ENCODE measurements at places on chromosomes 6 and 20.

DNA sequence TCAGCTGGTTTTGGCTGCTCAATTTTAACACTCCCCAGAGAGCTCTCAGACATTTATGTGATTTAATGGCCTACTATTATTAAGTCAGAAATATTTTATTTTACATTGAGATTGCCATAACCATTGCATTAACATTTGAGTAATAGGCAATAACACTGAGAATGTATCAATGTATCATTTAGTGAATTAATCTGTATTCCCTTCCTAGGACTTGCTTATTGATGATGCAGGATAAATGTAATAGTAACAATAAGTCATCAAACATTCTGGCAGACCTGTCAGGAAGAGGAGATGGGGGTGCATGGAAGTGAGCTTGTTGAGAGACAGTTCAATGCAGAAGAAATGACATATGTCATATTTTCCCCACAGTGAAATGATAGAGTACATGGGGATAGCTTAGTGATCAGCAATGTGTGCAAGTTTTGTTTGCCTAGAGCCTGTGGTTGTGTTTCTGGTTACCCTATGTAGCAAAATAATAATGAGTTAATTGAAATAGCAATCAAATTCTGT is 458.9 kb downstream of the EYS start:
- DNase-seq, result no peak

GRCh38 chr20:45592574-45593189 is 13.6 kb upstream of the WFDC8 start:
- no peak for DNase-seq

GRCh38 chr6:18595774-18596530 is 208.8 kb downstream of the RNF144B start:
- no peak for DNase-seq

GRCh38 chr6:116389357-116389756 is 18.6 kb downstream of the DSE start:
- no peak for DNase-seq

GRCh38 chr6:100460650-100461204 is 4.0 kb downstream of the SIM1 start:
- DNase-seq, result no peak

DNA sequence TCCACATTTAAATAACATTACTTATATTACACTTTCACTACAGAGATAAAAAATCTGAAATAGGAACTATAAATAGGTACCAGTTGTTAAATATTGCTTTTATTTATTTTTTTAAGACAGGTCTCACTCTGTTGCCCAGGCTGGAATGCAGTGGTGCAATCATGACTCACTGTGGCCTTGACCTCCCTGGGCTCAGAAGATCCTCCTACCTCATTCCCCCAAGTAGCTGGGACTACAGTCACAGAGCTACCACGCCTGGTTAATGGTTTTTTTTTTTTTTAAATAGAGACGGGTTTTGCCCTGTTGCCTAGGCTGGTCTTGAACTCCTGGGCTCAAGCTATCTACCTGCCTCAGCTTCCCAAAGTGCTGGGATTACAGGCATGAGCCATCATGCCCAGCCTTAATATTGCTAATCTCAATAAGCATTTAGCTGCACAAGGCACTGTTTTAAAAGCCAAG is 17.3 kb downstream of the EEF1E1 start:
- no peak for DNase-seq

DNA sequence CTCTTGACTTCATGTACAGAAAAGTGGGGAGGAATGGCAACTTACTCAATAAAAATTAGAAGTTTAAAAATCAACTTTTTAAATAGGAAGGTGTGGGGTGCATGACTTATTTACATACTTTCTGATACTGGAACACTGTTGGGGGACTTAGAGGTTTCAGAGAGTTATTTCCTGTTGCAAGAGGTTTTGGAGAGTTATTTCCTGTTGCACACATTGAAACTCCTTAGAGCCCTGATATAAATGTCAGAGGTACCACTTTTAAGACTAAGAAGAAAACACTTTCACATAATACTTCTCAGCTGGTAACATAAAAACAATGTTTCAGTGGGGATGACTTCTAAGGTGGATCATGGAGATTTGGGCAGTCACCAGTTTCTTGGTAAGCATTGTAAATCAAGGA is 579.9 kb downstream of the MMUT start:
- DNase-seq, result no peak

GRCh38 chr6:10266061-10266460 is 148.8 kb downstream of the TFAP2A start:
- no peak for DNase-seq

DNA sequence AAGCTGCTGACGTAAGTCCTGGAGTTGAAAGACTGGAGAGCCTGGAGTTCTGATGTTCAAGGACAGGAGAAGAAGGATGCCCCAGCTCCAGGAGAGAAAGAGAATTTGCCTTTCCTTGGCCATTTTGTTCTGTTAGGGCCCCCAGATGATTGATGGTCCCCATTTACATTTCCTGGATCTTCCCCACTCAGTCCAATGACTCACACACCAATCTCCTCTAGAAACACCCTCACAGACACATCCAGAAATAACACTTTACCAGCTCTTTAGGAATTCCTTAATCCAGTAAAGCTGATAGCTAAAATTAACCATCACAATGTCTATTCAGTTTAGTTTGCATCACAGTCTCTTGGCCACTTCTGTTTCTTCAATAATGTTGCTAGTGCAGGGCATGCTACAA is 260.2 kb upstream of the IRAK1BP1 start:
- DNase-seq, result no peak

DNA sequence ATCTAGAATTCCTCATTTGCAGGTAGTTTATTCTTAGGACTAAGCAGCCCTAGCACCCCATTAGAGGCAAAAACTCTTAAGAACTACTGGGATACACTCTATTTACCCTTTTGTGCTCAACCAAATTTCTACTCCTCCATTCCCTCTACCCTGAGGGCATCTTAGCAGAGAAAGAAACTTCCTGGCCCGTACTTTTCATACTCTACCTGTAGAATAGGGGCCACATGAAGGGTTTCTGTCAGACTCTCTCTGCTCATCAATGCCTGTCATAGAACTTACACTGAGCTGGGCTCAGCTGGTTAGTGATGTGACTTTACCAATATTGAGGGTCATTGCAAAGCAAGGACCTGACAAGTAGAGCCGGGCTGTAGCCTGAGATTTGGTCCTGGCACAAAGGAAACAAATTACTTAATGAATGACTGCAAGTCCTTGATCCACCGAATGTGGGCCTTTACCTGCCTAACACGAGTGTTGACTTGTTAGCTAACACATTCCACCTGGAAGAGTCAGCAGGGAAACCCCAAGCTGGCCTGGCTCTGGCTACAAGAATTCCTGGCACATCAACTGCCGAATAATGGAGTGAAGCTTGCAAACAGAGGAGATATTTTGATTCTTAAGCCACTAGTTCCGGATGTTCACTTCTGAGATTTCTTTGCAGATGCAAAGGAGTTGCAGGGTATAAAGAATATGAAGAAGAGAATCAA is 280.5 kb upstream of the JAG1 start:
- DNase-seq, result no peak

GRCh38 chr6:142947714-142948480 is 2.9 kb upstream of the HIVEP2 start:
- no peak for DNase-seq

- no peak for DNase-seq
These were observed 1.5 kb downstream of the GTF3C6 start for GRCh38 chr6:110960014-110960390.

GRCh38 chr6:158654498-158654897 is 4.6 kb downstream of the SYTL3 start:
- peak; percentile 14 for DNase-seq

DNA sequence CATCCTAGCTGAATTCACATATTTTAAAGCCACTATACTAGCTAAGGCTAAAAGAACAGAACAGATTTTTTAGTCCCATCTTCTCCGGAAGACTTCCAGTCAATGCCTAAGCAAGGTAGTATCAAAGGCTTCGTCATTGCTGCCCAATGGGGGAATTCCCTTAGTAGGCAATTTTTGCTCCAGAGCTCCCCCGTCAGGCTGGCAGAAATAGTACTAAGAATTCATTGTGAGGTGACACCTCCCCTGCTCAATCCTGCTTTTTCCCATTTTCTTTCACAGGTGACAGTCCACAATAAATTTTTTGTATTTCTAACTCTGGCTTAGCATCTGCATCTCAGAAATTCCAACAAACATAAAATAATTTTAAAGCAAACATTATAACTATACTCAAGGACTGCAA is 52.8 kb upstream of the SRSF6 start:
- no peak for DNase-seq

Measured in esophagus squamous epithelium (tissue), 5 donors.